ENCODE measurements at places on chromosomes 4 and X.

DNA sequence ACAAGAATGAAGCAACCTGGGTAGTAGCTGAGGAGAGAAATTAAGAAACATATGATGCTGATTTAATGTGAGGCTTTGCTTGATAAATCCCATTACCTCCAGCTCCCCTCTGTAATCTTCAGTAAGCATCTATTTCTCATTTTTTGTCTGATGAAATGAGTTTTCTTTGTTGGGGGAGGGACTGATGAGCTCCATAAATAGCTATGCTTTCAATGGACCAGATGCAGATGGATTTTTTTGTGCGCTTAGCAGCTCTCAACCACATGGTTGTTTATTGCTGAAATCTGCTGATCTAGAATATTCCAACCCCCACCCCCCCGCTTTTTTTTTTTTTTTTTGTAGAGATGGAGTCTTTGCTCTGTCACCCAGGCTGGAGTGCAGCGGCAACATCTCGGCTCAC lies 1082.0 kb downstream of the RAPGEF2 start:
- DNase-seq: no peak

DNA sequence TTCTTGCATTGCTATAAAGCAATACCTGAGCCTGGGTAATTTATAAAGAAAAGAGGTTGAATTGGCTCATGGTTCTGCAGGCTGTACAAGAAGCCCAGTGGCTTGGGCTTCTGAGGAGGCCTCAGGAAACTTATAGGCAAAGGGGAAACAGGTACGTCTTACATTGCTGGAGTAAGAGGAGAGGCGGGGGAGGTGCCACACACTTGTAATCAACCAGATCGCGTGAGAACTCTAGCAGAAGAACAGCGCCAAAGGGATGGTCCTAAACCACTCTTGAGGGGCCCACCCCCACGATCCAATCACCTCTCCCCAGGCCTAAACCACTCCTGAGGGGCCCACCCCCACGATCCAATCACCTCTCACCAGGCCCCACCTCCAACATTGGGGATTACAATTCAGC lies 50.6 kb upstream of the SHOX start:
- no peak for DNase-seq

DNA sequence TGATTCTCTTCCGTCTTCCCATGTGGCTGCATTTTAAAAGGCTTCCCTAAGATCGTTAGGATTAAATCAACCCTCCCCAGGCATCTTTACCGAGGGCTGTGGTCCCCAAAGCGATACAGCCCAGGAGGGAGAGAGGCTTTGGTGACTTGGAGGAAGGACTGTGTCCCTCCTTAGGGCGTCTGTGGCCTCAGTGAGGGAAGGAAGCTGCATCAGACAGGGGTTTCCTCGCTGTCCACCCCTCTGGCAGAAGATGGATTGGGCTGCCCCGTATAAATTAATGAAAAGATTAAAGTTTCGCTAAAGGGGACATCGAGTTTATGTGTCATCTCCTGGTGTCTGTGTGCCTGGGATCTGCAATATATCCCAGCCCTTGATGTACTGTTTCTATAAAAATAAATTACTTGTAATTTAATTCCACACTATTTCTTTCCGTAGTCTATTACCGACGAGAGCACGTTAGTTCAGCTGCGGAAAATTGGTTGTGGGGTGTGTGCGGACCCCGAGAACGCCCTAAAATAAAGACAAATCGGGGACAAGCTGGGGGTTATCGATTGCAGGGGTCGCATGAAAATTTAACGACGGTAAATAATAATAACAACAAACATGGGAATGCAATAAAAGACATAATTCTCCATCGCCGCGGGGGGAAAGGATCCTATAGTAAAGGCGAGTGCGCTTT lies 6.5 kb downstream of the SHOX start:
- no peak for DNase-seq

DNA sequence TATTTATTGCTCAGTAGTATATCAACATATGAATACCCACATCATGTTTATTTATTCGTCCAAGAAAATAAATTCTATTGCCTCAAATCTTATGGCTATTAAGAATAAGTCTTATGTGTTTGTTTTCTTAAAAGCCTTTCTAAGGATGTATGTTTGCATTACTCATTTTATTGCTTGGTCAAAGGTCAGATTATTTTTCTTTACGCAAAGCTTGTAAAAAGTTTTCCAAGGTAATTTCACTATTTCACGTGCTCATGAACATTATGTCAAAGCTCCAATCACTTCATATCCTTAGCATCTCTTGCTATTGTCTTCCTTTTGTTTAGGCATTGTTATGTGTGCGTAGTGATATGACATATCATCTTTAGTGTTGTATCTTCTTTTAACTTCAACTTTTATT lies 258.5 kb upstream of the FSTL5 start:
- no peak for DNase-seq

- DNase-seq: no peak
Observed at GRCh38 chr4:108359986-108360681, 191.4 kb upstream of the LEF1 start.

DNA sequence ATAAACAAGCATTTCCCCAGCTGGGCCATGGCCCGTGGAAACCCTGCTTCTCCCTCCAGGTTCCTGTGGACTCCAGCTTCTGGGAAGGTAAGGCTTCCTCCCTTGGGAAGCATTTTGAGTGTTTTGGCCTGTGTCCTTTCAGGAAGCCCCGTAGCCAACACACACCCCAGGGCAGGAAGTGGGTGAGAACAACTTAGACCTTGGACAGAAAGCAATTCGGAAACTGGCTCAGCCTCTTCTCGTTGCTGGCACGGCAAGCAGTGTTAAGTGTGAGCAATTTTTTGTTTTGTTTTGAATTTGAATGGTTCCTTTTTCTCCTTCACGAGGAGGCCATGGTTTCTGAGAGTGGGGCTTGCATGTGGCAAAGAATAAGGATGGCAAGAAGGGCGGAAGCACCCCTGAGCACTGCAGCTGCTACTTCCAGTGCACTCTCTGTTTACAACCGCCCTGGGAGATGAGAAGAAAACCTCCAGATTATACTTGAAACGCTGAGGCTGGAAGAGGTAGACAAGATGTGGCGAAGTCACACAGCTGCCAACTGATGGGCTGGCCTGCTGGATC lies 14.1 kb upstream of the CYTL1 start:
- no peak for DNase-seq

GRCh38 chr4:139866276-139866962 lies 200.8 kb downstream of the MGST2 start:
- no peak for DNase-seq

DNA sequence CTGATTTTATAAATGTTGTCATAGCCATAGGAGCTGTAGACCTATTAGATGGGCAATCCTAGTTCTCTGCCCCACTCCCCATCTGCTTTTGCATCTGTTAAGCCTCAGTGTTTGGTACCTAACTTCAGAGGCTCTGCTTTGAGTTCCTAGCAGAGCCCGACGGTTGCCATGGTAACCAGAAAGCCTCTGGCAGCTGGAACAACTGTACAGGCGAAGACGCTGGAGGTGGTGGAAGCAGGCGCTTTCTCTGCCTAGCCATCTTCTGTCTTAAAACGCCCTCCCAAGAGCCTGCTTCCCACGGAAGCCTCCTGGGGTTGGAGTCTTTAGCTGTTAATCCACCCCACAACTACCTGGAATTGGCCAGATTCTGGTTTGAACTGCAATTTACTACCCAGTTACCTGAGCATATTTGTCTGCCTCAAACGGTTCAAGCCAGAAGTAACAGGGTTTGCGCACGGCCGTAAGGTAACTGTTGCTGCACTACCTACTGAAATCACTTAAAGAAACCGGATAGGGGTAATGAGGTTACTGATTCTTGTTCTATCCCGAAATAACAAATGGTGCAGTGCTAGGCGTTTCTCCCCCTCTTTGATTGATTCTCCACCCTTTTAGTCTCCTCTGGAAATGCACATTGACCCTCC lies 1.0 kb upstream of the GABRG1 start:
- DNase-seq: no peak

DNA sequence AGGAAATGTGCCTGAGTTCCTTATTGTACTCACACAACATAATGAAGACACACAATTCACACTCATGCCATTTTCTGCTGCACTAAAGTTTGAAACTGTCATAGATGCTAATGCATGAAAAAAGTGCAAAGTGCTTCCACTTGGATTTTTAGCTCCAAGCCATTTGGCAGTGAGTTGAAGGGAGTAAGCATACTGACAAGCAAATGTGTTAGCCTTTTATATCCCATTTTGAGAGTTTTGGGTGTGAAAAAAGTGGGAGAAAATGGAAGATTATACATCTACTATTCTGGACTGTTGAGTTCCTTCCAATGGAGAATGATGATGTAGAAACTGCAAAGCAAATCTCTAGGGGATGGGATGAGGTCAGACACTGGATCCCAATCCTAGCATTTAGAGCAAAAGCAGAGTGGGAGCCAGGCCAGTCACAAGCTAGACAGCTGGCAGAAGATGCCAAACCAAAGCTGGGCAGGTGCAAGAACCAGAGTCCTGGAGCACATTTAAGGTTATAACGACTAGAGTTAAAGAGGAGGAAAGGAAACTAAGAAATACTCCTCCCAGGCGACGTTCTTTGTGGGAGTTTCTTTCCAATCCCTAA lies 216.8 kb downstream of the FBXO8 start:
- no peak for DNase-seq

DNA sequence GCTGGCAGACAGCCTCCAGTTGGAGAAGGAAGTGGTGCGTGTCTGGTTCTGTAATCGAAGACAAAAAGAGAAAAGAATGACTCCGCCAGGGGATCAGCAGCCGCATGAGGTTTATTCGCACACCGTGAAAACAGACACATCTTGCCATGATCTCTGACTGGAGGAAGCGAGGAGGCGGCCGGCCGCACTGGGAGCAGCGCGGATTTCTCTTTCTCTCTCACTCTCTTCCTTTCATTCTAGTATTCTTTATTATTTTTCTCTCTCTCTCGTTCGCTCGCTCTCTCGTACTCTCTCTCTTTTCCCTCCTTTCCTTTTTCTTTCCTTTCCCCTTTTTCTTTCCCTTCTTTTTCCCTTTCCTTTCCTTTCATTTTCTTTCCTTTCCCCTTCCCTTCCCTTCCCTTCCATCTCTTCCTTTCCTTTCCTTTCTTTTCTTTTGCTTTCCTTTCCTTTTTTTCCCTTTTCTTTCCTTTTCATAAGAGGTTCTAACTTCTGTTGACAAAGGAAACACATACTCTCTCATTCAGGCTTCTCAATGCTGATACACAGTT lies 1.2 kb downstream of the POU3F4 start:
- no peak for DNase-seq
